ENCODE measurements at places on chromosomes 11 and 22.

- no peak for DNase-seq
These were observed 51.8 kb downstream of the MN1 start for GRCh38 chr22:27749597-27750225.

- DNase-seq, result no peak
These were observed 116.5 kb upstream of the MTNR1B start for GRCh38 chr11:92852946-92853345.

- no peak for DNase-seq
These were observed 13.6 kb downstream of the PLA2G6 start for GRCh38 chr22:38167988-38168407.

DNA sequence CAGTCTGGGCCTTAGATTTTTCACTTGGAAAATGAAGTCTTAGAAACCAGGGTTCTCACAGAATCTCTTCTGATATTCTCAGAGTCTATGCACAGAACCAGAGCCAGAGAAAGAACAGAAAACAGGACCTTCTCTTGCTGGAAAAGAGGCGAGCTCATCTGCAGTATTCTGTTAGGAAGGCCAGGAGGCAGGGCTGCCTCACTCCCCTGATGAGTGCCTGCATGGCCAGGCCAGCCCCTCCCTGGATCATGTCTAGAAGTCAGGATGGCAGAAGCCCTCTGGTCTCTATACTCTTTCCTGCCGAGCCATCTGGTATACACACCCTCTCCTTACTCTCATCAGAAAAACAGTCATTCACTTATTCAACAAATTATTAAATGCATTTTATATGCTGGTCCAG lies 723 bp downstream of the OR51M1 start:
- DNase-seq, result no peak

GRCh38 chr11:6110011-6110410 lies 2.5 kb downstream of the OR56B4 start:
- DNase-seq, result no peak

DNA sequence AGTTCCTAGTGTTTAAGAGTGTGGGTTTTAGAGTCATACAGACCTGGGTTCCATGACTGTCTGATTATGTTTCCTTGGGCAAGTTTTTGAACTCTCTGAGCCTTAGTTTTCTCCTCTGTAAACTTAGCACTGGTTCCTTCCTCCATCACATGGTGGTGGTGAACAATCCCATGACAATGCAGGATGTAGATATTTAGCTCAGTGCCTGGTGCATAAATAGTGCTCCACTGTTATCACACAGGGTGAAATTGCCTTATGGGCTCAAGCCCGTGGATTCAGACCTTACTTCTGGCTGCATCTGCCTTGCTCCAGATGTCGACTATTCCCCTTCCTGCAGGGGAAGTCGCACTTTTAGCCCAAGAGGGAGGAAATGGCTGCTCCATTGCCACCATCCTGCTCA lies 62.7 kb downstream of the LDLRAD3 start:
- DNase-seq, result no peak

DNA sequence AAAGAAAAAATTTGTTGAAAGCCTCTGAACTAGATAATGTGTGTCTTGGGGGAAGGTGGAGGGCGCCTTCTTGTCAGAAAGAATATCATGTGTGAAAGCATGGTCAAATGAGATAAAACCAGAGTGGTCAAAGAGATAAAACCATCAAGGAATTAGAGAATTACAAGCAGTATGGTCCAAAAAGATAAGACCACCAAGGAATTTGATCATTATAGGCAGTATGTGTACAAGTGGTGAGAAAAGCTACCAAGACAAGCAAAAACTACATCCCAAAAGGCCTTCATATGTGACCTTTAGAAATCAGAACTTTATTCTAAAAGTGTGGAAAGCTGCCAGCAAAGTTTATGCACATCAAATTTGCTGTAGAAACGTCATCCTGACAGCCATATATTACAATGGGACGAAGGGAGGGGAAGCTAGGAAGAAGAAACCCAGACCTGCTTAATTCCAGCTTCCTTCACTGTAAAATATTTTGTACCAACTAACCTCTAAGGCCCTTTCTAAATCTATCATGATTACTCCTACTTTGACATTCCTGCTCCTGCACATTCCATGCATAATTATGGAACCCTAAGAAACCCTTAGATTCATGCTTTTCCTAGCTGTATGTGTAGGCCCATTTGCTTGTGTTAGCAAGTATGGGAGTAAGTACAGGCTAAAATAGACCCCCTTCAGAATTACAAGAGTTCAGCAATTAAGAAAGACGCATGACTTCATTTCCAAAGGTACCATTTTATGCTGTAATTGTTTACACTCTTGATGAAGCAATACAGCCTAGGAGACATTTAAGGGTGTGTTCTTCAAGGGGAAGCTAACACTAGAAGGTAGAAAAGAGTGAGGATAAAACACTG lies 51.6 kb downstream of the LGR4 start:
- no peak for DNase-seq

DNA sequence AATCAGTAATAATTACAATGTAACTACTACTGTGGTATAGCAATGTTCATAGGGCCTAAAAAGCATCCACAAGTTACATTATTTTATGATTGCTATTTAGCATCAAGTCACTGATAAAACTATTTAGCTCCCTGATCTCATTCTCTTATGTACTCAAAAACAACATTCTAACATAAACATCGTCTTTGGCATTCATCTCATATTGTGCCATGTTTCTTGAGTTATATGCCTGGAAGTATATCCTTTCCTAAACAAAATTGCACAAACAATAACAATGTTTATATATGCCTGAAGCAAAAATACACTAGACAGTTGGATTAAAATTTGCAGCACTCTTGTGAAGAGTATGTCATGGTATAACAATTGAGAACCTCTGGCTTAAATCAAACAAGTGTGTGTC lies 34.1 kb downstream of the HORMAD2 start:
- no peak for DNase-seq

DNA sequence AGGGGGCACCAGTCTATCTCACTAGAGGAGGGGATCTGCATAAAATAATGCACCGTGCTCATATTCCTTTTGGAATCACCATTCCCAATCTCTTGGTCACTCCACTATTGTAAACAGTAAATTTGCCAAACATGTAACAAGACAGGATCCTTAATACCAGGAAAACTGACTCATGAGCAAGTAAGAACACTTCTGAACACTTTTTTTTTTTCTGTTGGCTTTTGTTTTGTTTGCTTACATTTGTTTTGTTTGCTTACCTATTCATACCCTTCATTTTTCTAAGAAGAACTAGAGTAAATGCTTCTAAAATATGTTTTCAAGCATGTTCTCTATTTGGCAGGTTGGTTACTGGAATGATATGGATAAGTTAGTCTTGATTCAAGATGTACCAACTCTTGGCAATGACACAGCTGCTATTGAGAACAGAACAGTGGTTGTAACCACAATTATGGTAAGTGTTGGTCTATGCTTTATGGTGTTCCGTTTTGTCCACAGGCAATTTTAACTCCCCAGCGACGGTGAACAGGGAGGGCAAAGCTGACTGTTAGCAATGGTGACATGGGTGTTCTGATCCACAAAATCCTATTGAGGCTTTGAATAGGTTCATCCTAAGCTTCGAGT lies 111.8 kb downstream of the MSANTD4 start:
- DNase-seq, result no peak

DNA sequence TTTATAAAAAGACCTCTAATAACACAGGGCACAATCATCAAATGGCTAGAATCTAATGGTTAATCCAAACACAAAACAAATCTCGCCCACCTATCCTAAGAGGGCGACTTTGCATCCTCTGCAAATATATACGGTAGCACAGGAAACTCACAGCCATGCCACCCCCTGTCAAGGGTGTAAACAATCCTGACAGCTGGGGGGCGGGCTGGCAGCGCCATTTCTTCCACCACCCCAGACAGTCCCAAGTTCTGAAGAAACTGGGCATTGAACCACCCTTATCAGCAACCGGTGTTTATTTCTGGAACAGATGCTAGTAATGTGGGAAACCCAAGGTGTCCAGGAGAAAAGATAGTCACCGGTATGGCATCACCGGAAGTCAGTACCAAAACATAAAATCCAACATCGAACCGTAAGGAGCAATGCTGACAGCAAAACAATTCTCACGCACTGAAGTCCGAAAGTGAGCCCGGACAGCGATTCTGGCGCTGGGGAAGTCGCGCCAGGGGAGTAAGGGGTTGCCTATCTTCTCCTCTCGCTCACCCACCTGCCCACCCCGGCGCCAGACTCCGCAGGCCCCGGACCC lies 825 bp downstream of the FBXO3 start:
- DNase-seq, result no peak

- no peak for DNase-seq
These were observed 53.1 kb downstream of the PDE2A start for GRCh38 chr11:72621008-72621610.
